Renal cortical epithelial cell (primary cell): ENCODE measurements at places on chromosomes 11 and 22. TPM values are rescaled to one million over a fixed set of nuclear protein-coding genes. Genes with fewer than 3 reads are reported as not detected.

DNA sequence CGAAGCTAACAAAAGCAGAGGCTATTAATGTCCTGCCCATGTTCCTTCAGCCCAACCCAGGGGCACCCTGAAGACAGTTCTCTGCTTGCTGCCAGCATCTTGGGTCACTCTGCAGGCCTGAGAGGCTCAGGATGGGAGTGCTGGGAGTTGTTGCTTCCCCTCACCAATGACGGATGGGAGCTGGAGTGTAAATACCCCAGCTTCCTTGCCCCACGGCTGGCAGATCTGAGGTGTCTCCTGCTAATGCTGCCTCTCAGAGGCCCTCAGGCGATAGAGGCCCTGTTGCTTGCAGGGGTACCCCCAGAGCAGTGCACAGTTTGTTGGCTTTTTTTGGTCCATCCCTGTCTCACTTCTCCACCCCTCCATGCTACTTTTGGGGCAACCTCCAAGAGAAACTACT lies 32.9 kb downstream of the IFT27 start:
- no peak for DNase-seq

GRCh38 chr11:33376331-33377310 lies 119.4 kb downstream of the HIPK3 start:
- DNase-seq = no peak

DNA sequence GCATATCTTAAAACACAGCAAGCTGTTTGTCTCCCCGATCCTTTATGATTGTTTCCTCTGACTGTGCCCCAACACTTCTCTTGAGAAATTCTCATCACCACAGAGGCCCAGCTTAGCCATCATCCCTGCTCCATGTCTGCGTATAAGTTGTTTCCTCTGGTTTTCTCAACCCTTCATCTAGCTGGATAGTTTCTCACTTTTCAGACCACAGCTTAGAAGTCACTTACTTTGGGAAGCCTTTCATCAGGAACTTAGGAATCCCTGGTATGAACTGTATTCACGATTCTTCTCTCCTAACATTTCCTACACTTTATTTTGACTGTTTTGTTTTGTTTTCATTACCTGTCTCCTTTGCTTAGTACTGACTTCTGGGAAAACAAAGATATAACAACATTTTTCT lies 295.2 kb downstream of the GUCY1A2 start:
- DNase-seq = no peak

The JRKL gene
- total RNA-seq = 16.0 and 24.4 TPM in 2 replicates

The SMIM35 gene
- not detected in 2 replicates for total RNA-seq

GRCh38 chr11:64903291-64903833 lies 13.6 kb downstream of the ATG2A start:
- no peak for DNase-seq
